Brain (organoid and tissue), 16 donors: ENCODE measurements at places on chromosomes 3 and 15. TPM values are rescaled to one million over a fixed set of nuclear protein-coding genes. Genes with fewer than 3 reads are reported as not detected.

The TMEM207 gene
- polyA plus RNA-seq, result not detected

DNA sequence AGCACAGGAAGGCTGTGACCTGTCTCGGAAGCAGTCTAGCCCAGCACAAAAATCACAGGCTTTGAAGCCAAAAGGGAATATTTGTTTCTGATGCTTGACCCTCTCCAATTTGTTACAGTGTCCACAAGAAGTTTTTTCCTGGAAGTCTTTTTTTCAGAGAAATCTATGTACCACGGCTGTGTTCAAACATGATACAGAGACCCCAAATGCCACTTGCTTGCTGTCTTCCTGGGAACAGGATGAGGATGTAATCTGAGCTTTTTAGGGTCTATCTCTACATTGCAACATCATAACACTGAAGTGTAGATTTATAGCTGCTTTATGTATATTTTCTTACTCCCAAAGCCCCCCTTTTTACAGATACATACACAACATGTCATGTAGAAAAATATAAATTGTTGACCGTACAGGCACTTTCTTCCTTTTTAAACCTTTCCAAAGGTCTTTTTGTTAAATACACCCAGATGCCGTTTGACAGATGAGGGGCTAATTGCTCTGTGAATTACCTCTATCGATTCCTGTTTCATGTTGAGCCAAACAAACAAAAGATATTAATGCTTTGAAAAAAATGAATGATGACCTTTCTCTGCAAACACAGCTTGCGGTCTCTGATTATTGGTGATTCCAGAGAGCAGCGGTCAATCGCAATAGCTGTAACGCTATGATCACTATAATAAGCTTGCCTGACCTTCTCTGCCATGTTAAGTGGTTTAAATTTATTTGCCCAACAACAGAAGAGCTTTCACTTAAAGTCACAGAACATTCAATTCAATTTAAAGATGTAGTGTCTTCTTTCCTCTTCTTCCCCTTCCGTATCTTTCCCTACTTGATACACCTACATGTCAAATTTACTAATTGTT lies 875.9 kb upstream of the NR2F2 start:
- no peak for DNase-seq

DNA sequence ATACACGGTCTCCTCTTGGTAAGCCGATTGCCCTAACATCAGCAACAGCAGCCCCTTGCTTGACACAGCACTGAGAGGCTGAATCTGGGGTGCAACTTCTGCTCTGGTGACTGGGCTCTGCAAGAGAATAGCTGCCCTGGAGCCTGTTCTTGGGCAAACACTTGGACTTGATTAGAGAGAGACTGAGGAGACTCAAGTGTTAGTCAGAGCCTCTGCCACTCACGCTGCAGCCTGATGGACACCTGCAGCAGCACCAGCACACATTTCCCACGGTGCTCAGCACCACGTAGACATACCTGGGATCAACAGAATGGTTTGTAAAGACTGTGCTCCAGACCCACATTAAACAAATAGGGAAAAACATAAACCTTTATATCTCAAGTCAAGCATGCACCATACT lies 35.8 kb upstream of the UMPS start:
- DNase-seq, result no peak

DNA sequence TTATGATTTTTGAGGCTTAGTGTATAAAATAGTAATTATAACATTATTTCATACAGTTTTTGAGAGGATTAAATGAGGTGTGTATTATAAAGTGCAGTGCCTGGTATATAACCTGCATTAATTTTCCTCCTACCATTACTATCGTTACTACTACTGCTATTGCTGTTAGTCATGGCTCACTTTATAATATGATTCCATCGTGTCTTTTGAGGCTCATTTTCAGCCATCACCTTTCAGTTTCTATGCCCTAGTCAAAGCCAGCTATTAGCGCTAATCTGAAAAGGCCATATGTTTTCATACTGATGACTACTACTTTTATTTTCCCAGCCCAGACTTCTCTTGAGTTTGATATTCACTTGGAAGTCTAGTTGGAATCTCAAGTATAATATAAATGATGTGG lies 5.5 kb downstream of the MEF2A start:
- DNase-seq, result no peak

The NEK11 gene
- 7.6 TPM for polyA plus RNA-seq

DNA sequence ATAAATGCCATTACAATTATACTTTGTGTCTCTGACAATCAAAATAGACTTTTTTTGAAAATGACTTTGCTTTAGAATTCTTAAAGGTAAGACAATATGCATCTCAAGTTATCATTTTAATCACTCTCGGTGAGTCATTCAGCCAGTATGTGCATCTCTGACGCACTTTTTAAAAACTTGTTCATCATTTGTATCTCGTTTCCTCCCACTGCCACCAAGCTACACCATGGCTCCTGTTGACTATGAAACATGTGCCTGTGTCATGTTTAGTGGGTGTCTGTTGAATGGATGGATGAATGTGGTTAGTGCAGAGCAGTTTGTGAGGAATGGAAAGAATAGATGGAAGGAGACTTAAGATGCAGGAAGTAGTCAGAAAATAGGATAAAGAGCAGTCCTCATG lies 68.6 kb downstream of the ARPP21 start:
- no peak for DNase-seq

- DNase-seq, result no peak
These were observed 14.5 kb downstream of the RIOX2 start for GRCh38 chr3:97957617-97958311.

DNA sequence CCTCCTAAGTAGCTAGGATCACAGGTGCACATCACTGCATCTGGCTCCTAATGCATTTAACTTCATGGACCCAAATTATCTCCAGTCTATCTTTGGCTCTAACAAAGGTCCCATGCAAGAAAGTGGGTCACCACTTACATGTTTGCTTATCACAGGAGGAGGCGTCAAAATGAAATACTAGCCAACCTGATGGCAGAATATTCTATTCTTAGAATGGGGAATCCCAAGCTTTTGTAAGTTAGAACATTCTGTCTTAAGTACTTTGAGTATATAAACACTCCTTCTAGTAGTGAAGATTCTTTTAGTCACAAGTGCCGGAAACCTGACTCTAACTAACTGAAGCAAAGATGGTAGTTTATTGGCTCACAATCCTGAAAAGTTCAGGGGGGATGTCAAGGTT lies 72.0 kb upstream of the ADAMTS9 start:
- no peak for DNase-seq
